ENCODE measurements at places on chromosomes 1 and 21.

DNA sequence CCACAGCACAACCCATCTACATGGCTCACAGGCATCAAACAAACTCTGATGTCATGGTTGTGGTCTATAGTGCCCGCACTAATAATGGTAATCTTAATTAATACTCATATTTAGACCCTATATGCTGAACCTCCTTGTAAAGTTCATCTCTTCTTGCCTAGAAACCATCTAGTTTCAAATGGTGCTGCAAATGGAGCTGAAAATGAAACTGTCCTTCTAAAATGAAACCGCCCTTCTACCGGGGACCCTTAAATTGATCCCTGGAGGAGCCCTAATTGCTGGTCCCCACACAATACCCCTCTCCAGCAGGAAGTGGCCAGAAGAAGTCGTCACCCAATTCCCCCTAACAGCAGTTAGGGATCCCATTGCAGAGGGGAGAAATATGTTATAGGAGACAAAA is 612.6 kb downstream of the MRPL39 start:
- DNase-seq = no peak

DNA sequence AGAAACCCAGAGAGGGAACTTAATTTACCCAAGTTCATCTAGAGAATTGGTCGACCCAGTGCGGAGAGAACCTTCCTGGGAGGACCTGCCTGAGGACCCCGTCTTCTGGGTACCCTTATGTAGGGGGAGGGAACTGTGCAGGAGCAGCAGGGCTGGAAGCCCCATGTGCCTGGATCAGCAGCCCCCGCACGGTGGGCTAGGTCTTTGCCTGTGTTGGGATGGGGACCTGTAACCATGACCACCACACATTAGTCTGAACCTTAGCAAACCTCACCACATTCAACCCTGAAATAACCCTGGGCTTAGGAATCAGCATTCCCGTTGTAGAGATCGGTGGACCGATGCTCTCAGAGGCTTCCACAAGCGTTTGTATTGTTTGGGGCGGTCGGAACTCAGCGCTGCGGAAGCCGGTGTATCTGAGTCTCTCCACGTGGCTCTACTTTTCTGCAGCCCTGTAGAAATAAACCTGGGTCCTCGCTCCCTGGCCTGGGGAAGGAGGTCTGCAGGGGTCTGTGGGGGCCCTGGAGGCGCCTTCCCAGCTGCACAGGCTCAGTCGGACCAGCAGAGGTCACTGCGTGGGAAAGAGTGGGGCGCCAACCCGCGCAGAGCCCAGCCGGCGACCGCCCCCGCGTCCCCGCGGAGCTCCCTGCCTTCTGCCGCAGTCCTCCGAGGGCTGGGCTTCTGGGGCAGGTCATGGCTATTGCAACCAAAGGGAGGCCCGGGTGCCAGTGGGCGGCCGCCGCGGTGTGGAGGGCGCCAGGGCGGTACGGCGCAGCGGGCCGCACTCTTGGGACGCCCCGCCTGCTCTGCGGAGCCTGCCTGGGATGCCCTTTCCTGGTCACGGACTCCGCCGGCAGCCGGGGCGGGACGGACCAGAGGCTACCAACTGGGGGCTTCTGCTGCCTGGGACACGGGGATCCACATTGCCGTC is 36.2 kb upstream of the KCNA10 start:
- peak; percentile 65 for DNase-seq

DNA sequence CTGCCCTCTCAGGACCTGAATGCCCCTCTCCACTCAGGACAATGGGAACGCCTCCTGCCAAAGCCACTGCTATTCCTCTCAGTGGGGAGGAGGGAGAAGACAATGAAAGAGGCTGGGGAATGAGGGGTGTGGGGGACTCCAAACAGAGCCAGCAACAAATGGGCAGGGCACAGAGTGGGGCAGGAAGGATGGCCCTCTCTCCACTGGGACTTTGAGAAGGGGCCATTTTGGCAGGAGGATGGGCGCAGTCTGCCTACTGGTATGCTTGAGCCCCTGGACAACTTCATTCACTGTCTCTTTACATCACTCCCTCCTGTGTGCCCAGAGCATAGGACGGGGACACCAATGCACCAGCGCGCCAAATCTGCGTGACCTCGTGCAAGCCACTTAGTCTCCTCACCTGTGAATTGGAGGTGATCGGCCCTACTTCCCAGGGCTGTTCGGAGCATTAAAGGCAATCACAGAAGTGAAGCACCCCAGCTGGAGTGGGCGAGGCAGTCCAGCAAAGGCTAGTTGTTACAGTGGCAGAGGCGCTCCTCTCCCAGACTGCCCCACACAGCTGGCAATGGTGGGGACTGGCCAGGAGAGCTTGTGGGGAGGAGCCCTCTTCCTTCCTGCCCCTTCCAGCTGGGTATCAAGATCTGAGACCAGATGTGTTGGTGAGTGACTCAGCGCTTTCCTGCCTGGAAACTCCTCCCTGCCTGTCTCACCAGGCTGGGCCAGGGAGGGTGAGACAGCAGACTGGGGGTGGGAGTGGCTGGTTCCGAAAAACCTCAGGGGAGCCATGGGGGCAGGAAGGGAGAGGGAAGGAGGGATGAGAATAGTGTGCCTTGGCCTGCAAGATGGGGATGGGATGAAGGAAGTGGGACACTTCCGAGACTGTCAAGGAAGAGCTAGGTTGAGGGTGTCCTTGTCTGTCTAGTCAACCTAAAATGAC is 22.4 kb upstream of the SYNC start:
- DNase-seq = no peak

- DNase-seq = no peak
These were observed 19.9 kb downstream of the GFI1 start for GRCh38 chr1:92466683-92467352.

DNA sequence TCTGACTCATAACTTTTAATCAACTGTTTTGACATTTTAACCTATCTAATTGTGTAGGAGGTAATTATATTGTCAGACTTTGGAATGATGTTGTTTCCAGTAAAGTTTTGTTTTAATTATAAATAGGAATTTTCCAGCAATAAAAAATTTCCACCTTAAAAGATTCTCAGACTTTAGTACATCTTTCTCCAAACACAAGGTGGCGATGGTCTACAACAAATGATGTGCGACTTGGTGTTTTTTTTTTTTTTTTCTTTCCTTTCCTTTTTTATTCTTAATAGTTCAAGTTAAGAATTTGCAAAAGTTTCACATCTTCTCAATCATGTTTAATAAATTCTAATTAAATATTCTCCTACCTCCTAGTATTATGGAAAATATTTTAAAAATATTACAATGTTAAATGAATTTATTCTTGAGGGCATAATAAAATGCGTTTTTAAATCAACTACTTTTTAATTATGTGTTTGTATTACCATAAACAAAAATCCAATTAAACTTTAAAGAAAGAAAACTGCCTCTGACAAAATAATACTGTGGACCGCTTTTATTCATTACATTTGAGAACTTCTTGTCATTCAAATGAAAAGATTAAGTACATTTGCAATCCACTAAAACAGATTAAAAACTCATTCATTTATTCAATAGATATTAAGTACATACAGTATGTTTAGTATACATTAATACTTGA is 4.4 kb upstream of the ADAMTS1 start:
- no peak for DNase-seq

DNA sequence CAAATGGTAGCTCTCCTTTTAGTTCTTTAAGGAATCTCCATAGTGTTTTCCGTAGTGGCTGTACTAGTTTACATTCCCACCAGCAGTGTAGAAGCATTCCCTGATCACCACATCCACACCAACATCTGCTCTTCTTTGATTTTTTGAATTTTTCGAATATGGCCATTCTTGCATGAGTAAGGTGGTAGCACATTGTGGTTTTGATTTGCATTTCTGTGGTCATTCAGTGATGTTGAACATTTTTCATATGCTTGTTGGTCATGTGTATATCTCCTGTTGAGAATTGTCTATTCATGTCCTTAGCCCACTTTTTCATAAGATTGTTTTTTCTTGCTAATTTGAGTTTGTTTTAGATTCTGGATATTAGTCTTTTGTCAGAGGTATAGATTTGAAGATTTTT is 84.6 kb upstream of the B3GALT2 start:
- DNase-seq = no peak

- DNase-seq = no peak
These were observed 7.9 kb upstream of the CLDN14 start for GRCh38 chr21:36487641-36488307.

DNA sequence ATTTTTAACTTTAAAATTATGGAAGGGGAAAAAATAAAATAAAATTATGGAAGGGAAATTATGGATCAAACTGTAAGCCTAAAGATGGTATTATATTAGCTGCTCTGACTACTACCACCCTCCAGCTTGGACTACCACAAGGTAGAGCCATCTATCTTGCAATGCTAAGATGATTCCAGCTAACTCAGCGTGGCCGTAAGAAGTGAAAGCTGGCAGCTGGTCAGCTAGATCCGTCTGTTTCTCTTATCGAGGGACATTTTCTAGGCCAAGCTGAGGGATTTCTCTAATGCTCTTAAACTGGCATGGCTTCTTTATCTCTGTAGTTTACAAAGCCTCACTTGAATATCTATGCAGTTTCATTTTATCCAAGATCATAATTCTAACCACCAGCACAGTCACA is 31.5 kb downstream of the LYST start:
- no peak for DNase-seq

DNA sequence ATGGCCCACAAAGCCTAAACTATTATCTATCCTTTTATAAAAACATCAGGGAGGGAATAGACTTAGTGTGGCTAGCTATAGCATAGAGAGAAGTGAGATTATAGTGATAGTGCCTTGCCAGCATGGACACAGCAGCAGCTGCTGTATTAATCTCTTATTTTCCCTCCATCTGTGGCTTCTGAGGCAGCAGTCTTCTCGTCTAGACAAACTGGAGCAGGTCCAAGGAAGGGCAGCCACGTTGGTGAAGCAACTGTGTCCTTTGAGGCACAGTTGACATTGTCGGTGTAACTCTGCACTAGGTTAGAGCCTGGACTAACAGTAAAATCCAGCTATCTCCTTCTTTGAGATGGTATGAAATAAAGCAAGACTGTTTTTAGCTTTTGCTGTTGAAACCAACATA is 131.3 kb downstream of the CACHD1 start:
- DNase-seq = no peak

GRCh38 chr1:23533246-23534023 is 2.4 kb upstream of the E2F2 start:
- DNase-seq = no peak

- no peak for DNase-seq
These were observed 25.9 kb upstream of the DDOST start for GRCh38 chr1:20686883-20687725.

DNA sequence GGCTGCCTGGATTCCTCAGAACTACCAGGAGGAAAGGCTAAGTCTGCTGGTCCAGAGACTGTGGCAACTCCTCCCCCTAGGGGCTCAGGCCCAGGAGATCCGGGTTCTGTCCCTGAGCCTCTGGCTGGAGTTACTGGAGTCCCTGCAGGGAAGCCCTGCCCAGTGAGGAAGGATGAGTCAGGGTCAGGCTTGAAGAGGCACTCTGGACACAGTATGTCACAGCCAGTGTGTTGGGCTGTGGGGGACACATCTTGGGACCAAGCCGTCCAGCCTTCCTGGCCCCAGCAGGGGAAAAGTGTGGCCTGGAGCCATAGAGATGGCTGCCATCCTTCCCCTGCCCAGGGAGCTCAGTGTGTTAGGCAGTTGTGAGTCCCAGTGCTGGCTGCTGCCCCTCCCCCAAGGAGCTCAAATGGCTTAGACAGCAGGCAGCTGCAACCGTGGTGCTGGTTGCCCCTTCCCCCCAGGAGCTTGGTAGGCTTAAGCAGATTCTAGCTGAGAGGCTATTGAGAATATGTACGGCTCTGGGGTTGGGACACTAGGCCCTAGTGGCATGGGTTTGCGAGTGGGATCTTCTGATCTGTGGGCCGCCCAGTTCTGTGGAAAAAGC is 28.2 kb upstream of the RABGAP1L start:
- no peak for DNase-seq

DNA sequence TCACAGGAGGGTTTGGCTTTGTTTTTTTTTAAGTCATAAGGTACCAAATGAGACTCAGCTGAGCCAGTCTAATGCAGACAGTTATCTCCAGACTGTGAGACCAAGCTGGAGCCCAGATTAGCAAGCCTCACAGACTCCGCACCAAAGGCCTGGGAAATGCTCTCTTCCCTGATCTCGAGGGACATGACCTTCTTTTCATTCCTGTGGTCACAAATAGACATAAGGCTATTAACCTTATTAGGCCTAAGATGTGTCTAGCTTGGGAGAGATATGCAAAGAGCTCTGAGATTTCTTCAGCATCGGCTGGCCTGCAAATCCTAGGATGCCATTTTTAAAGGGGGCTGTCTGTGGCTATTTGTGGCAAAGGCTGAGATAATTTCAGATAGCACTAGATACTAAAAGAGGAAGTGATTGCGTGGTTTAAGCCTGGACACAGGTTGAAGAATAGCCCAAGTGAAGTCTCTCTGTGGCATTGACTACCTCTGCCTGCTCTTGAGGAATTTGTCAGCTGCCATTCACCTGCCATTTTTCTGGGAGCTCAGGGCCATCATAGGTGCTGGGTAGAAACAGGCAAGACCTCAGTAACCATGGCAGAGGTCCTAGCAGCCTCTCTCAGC is 301.3 kb downstream of the SIPA1L2 start:
- no peak for DNase-seq

- no peak for DNase-seq
These were observed 64.0 kb downstream of the DHRS3 start for GRCh38 chr1:12553963-12554362.

GRCh38 chr1:223704921-223705878 is 7.1 kb upstream of the CAPN2 start:
- no peak for DNase-seq

- DNase-seq = no peak
These were observed 7.8 kb downstream of the TBX19 start for GRCh38 chr1:168288311-168289052.

- DNase-seq = no peak
These were observed 176.0 kb downstream of the SEC16B start for GRCh38 chr1:177793900-177794299.

- DNase-seq = no peak
These were observed 116.9 kb downstream of the BEND5 start for GRCh38 chr1:48659801-48660200.

DNA sequence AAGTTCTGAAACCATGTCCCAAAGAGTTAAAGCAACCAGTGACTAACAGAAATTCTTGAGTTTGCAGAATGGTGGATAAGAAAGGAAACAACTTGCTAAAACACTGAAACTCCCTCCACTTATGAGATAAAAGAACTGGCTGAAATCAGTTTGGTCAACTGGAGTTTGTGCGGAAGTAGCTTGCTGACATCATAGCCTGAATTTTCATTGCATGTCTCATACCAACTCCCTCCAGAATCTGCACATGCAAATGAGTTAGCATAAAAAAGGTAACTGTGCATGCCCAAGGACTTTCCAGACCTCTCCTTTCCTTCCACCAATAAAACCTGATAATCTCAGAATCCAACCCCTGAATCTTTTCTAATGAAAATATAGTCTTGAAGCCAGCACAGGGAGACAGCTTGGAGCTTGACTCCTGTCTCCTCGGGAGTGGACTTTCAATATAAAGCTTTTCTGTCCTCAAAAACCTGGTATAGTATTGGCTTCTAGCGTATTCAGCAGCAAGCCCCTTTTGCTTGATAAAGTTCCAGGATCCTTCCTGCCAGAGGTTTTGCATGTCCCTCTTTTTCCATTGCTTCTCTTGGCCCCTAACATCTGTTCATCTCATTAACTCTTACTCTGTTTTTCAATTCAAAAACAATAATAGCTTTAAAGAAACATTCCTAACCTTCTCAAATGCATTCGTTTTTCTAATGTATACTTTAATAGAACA is 785.8 kb upstream of the ADGRL4 start:
- no peak for DNase-seq

GRCh38 chr1:201123866-201124265 is 3.1 kb downstream of the ASCL5 start:
- no peak for DNase-seq

GRCh38 chr1:25959611-25960010 is 38.3 kb downstream of the PAFAH2 start:
- DNase-seq = no peak

GRCh38 chr1:93969371-93969770 is 60.1 kb upstream of the GCLM start:
- DNase-seq = no peak

- DNase-seq = peak; percentile 67
These were observed 1.1 kb downstream of the SPSB1 start for GRCh38 chr1:9293533-9294404.
